ENCODE measurements at places on chromosomes 1 and 21. TPM values are rescaled to one million over a fixed set of nuclear protein-coding genes. Genes with fewer than 3 reads are reported as not detected.

BMP8B gene
- not detected for total RNA-seq

FOXO6 gene
- total RNA-seq, result not detected

CATSPERE gene
- total RNA-seq, result not detected

FCRL5 gene
- total RNA-seq, result not detected

PM20D1 gene
- not detected for total RNA-seq

GNG12 gene
- 140 TPM for total RNA-seq

NOTCH2NLA gene
- total RNA-seq, result 30.8 TPM

WDR47 gene
- total RNA-seq, result 10.6 TPM

TRAPPC3 gene
- 145 TPM for total RNA-seq

C1orf226 gene
- total RNA-seq, result 1.2 TPM

ROR1 gene
- total RNA-seq, result 14.2 TPM

S100A9 gene
- total RNA-seq, result not detected

GJA8 gene
- not detected for total RNA-seq

L1TD1 gene
- total RNA-seq, result 0.18 TPM

CASZ1 gene
- not detected for total RNA-seq

CFHR1 gene
- total RNA-seq, result 0.29 TPM

MRAP gene
- total RNA-seq, result not detected

DYNLT4 gene
- total RNA-seq, result not detected

EDEM3 gene
- total RNA-seq, result 31.7 TPM

MX2 gene
- 0.86 TPM for total RNA-seq

PLD5 gene
- total RNA-seq, result not detected

ATP1A4 gene
- not detected for total RNA-seq

TLR5 gene
- total RNA-seq, result not detected

PLA2G2F gene
- not detected for total RNA-seq

TRIM17 gene
- 0.53 TPM for total RNA-seq

UMODL1 gene
- total RNA-seq, result not detected
